D341Med (cell line): ENCODE measurements at places on chromosomes 12 and 14.

DNA sequence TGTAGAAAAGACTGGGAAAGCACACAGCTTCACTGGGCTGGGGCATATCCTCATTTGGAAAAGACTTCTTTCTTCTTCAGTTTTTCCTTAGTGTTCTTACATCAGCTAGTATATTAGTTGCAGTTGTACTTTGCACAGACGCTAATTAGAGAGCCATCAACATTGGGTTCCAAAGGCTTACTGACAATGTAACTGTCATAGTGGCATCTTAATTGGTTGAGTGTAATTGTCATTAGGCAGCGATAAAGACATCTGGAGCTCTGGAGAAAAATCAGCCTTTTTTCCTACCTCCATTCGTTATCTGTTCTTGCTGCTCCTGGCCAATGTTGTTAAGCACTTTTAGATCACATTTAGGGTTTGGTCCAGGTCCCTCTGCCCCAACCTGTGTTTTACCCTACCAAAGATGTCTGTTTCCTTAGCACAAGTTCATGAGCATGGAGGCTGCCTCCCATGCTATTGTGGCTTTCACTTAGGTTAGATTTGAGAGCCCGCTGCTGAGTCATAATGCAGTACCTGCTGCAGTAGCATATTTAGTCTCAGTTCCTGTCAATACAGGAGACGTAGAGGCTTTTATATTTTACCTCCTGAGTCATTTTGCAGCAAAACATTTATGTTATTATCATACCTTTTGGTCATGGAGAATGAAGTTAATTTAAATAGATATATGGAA is 49.2 kb downstream of the FBXW8 start:
- DNase-seq = no peak

GRCh38 chr14:33370426-33370825 is 431.7 kb downstream of the NPAS3 start:
- DNase-seq = no peak

- DNase-seq = no peak
Measured at GRCh38 chr12:69097619-69098368, 141.6 kb upstream of the CPSF6 start.

- DNase-seq = no peak
Measured at GRCh38 chr12:107356266-107356936, 263.1 kb upstream of the CRY1 start.

- DNase-seq = no peak
Measured at GRCh38 chr12:68065163-68065562, 75.9 kb downstream of the IFNG-AS1 start.

DNA sequence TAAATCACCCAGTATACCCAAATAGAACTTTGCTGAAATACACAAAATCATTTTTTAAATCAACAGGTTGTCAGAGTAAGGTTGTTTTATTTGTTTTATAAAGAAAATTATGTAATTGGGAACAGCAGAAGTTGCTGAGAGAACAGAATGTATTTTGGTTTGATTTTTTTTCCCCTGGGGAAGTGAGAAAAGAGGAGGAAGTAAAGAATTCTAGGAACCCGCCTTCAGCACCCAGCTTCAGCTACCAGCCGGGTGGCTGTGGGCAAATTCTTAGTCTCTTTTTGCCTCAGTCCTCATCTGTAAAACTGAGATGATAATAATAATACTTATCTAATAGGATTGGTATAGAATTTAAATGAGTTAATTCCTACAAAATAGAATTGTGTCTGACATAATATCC is 119.4 kb downstream of the SRGAP1 start:
- DNase-seq = no peak

DNA sequence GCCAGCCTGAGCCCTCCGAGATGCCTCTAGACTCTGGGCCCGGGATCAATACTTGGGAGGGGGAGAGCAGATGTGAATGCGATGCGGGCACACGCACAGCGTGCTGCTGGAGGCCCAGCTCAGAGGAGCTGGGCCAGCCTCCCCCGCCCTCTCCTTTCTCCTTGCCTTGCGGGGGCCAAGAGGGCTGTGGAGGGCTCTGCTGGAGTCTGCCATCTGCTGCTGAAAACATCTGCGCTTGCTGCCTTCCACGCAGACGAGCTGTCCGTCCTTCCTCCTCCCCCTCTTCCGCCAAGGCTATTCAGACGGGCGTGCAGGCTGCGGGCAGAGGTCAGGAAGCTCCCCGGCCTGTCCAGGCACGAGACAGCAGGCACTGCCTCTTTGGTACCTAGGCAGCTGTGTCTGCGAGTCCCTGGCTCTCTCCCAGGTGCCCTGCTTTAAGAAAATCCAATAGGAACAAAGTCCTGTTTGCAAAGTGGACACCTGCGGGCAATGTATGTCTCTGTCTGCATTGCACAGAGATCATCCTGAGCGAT is 75.2 kb downstream of the SPRING1 start:
- no peak for DNase-seq

DNA sequence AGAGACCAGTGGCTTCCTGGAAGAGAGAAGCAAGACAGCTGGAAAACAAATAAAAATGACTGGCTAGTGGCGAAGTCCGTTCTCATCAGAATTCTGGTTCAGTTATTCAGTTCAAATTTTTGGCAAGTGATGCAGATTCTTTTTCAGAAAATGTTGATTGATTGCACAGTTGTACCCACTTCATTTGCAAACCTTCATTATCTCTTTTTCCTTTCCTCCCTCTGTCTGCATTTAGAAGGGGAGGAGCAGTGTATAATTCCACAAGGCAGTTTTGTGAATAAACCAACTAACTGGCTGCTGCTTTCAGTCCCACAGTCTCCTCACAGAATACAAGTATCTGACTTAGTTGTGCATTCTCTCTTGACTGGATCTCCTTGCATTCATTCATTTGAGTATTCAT is 417.5 kb downstream of the NPAS3 start:
- no peak for DNase-seq

DNA sequence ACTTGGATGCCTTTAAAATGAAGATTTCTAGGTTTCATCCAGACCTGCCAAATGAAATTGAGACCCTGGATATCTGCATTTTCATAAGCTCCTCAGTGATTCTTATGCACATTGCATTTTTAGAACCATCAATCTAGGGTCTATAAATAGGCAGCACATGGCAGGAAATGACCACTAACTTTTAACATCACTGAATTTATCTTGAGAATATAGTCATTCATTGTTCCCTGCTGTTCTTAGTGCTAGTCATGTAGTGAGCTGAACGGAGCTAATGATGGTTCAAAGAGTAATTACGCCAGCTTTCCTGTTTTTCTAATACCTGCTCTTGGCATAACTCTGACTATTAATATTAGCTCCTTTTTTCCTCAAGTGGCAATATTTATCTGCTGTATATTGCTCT is 91.6 kb downstream of the TPH2 start:
- no peak for DNase-seq

DNA sequence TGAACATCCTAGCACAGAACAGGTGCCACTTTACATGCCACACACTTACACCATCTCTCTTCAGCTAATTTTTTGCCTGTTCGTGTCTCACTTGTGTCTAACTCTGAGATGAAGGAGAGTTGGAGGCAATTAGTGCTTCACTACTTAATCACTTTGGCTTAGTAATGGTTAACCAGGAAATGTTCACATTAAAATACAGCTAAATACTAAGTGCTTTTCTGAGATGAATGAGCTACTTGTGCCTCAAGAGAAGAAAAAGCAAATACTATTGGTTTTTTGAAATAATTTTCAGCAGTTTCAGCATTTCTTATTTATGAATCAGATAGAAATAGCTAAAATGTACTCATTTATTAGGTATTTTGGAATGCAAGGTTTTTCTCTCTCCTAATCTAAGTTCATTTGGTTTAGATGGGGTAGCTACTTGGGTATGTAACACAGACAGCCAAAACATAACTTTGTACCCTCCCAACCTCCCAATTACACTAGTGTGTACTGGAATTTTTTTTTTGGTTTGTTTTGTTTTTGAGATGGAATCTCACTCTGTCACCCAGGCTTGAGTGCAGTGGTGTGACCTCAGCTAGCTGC is 1474.1 kb upstream of the SEL1L start:
- no peak for DNase-seq
